ENCODE measurements at places on chromosomes 12 and 14.

DNA sequence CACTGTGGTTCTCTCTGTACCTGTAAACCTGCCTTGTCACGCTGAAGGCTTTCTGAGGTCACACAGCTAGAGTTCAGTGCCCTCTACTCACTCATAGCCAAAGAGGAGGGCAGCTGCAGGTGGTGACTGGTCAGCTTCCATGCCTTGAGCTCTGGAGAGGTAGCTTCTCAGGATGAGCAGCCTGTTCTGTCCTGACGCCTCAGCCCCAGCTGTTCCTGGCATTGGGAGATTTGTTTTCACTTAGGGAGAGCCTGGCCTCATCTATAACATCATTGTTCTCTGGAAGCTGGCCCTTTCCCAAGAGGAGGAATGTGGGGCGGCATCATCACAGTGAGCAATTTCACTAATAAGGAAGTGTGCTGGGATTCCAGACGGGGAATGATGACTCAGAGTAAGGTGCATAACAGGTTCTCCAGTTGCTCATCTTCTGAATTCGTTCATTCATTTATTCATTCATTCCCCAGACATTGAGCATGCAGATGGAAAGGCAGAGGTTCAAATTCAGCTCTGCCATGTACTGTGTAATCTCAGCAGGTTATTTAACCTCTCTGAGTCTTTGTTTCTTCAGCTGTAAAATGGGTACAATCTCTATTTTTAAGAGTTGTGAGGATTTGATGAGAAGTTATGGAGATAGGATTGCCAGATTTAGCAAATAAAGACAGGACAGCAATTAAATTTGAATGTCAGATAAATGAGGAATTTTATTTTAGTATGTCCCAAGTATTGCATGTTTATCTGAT is 255.8 kb upstream of the CRY1 start:
- no peak for DNase-seq

DNA sequence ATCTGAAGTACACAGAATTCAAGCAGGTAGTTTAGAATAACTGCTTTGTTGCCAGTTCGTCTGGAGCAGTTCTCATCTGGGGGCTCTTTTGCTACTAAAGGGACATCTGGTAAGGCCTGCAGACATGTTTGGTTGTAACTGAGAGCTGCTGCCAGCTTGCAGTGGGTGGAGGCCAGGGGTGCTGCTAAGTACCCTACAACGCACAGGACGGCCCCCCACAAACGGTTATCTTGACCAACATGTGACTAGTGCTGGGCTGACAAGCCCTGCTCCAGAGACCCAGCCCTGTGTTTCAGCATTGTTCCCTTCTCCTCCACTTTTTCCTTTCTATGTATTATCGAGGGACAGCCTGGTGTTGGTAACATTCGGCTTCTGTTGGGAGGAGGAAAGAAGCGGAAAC is 40.8 kb downstream of the FBXO21 start:
- DNase-seq: no peak

DNA sequence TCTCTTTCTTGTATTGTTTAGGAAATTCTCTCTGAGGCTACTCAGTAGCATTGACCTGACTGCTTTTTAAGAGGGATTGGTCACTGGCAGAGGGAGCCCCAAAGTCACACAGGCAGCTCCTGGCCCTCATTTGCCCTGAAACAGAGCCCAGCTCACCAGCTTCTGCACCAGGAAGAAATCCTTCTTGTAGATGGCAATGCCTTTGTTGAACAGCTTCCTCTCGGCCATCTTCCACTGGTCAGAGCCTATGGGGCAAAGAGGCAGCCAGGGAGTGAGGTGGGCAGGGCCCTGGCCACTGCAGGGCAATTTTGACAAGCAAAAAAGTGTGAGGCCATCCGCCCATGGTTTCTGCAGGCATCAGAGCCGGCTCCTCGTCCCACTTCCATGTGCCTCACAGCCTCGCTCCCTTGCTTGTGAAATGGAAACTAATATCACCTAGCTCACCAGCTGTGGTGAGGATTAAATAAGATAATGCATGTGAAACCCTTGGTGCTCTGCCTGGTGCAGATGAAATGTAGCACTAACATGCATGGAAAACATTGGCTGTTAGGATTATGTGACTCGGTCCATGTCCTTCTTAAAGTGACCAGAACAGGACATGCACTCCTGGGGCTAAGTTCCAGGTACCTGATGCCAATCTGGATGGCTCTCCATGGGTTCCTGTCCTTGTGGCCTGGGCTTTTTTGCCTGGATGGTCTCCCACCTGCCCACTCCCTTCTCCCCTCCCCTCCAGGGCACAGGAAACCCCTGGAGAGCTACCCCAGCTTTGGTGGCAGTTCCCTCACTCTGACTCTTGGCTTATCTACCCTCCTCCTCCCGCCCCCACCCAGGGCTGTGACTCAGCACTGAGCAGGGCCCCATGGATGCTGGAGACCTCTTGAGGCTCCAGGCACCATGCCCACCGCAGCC is 11.2 kb upstream of the PNMA1 start:
- no peak for DNase-seq

- no peak for DNase-seq
Observed at GRCh38 chr14:68977718-68978171, 1.4 kb downstream of the ACTN1 start.

- DNase-seq: no peak
Observed at GRCh38 chr12:124920353-124920935, 6.0 kb upstream of the UBC start.

GRCh38 chr12:21879312-21879711 is 61.9 kb downstream of the ABCC9 start:
- no peak for DNase-seq

DNA sequence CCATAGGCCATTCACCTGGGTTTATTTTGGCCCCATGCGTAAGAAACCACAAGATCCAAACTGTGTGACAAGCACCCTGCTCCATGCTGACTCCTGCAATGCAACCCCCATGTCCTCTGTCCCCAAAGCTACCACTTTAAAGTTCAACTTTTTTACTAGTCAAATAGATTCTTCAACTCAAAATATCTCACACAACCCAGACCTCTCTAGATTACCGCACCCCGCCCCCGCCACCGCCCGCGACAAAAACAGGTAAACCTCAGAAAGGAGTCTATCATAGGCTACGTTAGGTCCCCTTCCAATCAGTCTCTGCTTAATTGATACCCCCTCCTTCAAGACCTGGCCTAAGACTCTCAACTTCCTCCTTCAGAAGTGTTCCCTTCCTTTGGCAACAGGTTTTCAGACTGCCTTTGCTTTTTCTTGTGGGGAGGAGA is 2.2 kb downstream of the ZFP36L1 start:
- peak; percentile 37 for DNase-seq

GRCh38 chr12:103272949-103273348 is 222.8 kb downstream of the C12orf42 start:
- DNase-seq: no peak

Data from activated CD4-positive, alpha-beta T cell treated with anti-CD3 and anti-CD28 coated beads for 1 hour (primary cell).